ENCODE measurements at places on chromosomes 4 and X. TPM values are rescaled to one million over a fixed set of nuclear protein-coding genes. Genes with fewer than 3 reads are reported as not detected.

Gene TLL1
- total RNA-seq: 1.4 TPM

Gene CCKAR
- total RNA-seq: not detected

Gene TMPRSS11A
- total RNA-seq: not detected

Gene ABCG2
- total RNA-seq: 0.12 TPM

Gene PLRG1
- 107 TPM for total RNA-seq

DNA sequence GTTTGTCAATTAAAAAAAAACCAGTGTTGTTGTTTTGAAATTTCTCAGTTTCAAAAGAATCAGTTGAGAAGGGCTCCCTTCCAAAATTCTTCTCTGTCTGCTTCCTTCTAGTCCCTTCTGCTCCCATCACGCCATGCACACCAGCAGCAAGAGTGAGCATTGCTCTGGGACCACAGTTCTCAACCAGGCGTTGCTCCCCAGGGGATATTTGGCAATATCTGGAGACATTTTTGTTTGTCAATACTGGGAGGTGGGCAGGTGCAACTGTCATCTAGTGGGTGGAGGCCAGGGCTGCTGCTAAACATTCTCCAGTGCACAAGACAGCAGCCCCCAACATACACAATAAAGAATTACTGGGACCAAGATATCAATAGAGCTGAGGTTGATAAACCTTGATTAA is 74.8 kb upstream of the EGFL6 start:
- DNase-seq: no peak

- peak; percentile 32 for DNase-seq
These were observed 618.0 kb downstream of the CCSER1 start for GRCh38 chr4:90745176-90745575.

- no peak for DNase-seq
These were observed 97.3 kb downstream of the NR3C2 start for GRCh38 chr4:148344941-148345340.

GRCh38 chr4:16205298-16206164 is 20.7 kb downstream of the TAPT1 start:
- peak; percentile 37 for DNase-seq

GRCh38 chr4:646460-646859 is 21.1 kb downstream of the PDE6B start:
- no peak for DNase-seq

GRCh38 chr4:40612283-40612682 is 17.4 kb downstream of the RBM47 start:
- DNase-seq: no peak

DNA sequence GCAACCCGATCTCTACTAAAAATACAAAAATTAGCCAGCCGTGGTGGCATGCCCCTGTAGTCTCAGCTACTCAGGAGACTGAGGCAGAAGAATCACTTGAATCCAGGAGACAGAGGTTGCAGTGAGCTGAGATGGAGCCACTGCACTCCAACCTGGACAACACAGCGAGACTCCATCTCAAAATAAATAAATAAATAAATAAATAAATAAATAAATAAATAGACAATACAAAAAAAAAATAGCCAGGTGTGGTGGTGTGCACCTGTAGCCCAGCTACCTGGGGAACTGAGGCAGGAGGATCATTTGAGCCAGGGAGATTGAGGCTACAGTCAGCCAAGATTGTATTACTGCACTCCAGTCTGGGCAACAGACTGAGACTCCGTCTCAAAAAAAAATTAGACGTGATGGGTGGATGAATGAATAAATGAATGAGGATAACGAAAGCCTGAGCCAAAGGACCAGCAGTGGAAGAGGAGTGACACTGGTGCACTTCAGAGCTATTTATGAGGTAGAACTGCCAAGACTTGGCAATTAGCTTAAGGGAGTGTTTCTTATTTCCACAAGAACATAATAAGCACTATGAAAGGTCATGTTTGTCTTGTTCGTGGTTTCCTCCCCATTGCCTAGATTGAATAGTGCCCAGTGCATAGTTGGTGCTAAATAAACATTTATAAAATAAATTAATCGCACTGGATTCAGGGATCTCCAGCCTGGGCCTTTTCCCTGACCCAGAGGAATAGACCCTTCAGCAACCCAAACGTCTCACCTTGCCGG is 232.2 kb downstream of the IDS start:
- DNase-seq: no peak

GRCh38 chr4:94177822-94178221 is 29.8 kb upstream of the SMARCAD1 start:
- DNase-seq: no peak

DNA sequence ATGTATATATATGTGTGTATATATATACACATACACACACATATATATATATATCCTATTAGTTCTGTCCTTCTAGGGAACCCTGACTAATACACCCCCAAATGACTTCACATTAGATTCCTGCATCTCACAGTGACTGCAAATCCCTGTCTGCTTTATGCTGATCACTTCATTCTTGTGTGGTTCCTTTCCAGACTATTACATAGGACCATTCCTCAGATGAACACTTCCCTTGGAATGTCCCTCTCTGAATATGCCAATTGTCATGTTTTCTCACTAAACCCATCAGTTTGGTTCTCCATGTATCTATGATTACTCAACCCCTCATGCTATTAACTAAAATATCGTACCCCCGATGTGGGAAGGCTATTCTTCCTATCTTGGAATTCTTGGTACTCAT is 605.2 kb upstream of the NR3C2 start:
- no peak for DNase-seq

DNA sequence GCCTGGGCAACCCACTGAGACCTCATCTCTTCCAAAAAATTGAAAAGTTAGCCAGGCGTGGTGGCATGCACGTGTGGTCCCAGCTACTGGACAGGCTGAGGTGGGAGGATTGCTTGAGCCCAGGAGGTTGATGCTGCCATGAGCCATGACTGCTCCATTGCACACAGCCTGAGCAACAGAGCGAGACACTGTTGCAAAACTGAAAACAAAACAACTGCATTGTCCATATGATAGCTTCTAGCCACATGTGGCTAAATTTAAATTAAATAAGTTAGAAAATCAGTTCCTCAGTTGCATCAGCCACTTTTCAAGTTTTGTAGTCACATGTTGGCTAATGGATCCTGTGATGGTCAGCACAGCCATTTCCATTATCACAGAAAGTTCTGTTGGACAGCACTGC is 67.9 kb downstream of the GAB1 start:
- peak; percentile 8 for DNase-seq

DNA sequence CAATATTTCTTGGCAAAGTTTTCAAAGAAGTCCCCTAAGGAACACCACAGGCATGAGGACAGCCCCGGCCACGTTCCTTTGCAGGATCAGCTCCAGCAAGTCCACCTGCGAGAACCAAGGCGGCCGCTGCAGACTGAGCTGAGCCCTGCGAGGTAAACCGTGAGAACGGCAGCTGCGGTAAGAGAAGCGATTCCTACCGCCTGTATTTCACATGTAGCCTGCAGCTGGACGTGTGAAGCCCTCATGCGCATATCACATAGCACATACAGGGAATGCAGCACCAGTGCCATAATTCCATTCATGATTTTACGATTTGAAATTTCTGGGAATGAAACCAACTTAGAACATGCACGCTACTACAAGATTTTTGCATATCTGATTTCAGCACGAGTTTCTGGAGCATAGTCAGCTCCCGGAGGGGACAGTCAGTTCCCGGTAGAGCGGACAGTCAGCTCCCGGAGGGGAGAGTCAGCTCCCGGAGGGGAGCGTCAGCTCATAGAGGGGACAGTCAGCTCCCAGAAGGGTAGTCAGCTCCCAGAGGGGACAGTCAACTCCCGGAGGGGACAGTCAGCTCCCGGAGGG is 41.7 kb downstream of the FGFRL1 start:
- no peak for DNase-seq
